ENCODE measurements at places on chromosomes 16 and 17.
A peak's percentile ranks its signal among the peaks of the same experiment; 100 is the strongest.

DNA sequence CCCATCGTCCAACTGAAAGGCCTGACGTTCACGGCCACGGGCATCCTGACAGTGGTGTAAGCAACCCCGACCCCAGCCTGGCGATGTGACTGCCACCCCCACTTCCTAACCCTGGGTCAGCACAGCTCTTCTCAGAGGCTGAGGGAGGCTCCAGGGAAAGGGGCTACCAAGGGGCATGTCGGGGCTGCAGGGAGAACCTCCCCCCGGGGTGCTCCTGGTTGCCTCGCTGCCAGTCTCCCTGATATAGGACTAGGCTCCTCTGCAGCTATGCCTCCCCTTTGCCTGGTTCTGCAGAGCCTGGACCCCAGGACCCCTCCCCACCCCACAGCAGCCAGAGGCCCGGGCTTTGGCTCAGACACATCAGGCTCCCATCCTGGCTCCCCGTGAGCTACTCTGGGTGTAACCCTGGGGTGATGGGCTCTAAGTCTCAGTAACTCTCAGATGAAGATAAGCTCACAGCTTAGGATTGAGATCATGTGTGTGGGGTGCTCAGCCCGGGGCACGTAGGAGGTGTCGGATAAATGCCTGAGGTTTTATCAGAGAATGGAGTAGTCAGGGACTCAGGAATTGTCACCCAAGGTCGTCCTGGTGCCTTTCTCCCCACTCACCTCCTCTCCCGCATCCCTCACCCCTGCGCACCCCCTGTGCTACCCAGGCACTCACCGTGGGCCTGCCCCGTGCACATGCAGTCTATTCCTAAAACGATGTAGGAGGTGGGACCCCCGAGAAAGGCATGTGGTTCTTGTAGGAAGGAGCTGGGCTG lies 10.6 kb downstream of the ITGAD start:
- DNase-seq = no peak

DNA sequence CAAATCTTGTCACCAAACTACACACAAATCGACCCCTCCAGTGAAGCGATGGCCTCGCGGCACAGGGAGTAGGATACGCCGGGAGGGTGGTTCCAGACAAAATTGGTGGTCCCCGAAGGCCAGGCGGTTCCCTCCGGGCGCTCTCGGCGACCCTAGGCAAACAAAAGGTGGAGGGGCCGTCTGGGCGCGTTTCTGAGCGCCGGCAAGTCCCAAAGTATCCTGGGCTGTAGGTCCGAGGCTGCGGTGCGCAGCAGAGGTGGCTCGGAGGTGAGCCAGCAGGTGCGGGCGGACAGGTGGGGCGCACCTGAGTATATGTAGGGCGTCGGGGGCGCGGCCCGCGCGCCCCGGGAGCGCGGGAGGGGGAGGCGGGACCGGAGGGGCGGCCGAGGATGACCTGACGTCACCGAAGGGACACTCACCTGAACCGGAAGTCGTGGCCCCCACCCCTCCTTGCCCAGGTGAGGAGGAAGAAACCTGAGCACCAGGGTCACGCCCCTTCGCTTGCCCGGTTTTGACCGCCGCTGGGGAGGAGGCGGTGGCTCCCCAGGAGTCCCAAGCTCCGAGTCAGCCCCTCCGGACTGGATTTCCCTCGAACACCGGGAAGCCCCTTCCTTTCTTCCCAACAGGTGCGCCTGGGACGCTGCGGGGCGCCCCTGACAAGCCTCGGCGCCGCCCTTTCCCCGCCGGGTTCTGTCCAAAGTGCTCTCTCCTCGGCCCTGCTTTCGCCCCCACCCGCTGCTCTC lies at the start of gene CLDN7:
Gene CLDN7, minus strand, starts transcription at position 287 of the 743 bp plus-strand sequence. CDS start 435 bp downstream, outside the sequence.
- no peak for DNase-seq

- DNase-seq = no peak
Measured at GRCh38 chr16:87150681-87151280, 166.4 kb downstream of the C16orf95 start.

GRCh38 chr17:69523244-69523861 lies 108.9 kb downstream of the MAP2K6 start:
- DNase-seq = peak; percentile 69

DNA sequence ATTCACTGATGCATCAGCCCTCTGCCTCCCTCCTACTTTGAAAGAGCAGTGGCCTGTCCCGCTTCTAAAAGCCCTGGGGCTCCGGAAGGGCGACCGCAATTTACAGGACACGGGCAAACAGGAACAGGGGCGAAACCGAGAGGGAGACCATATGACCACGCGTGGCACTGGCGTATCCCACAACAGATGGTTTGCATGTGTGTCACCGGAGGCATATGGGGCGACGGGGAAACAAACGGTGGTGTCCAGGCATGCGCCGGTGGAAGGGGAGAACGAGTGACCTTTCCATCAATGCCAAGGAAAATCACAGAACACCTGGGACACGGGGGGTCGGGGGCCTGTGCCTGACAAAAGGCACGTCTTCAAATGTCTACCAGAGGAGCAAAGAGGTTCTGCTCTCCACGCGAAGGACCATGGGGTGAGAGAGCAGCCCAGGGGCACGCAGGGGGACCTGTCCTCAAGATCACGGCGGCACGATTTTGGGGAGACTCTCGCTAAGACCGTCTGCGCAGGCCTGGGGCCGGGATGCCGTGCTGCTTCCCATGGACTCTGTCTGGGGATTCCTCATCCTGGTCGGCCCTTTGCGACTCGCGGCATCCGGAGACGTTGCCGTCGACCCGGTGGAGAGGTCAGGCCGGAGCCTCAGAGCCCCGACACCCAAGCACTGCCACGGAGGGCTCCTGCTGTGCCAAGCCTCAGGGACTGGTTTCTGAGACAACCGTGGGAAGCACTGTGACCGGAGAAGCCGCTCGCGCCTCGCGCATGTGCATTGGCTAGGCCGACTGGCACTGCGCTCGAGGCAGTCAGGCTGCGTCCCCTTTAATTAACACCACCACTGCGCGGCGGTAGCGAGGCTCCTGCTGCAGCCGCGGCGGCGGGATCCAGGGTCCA lies 12.8 kb upstream of the KCNJ18 start:
- no peak for DNase-seq

- DNase-seq = no peak
Measured at GRCh38 chr16:23343643-23344612, 41.8 kb downstream of the SCNN1B start.

- peak; percentile 24 for DNase-seq
Measured at GRCh38 chr17:61570118-61570517, 20.9 kb downstream of the NACA2 start.

GRCh38 chr17:73203135-73203787 lies 10.4 kb downstream of the COG1 start:
- DNase-seq = no peak

DNA sequence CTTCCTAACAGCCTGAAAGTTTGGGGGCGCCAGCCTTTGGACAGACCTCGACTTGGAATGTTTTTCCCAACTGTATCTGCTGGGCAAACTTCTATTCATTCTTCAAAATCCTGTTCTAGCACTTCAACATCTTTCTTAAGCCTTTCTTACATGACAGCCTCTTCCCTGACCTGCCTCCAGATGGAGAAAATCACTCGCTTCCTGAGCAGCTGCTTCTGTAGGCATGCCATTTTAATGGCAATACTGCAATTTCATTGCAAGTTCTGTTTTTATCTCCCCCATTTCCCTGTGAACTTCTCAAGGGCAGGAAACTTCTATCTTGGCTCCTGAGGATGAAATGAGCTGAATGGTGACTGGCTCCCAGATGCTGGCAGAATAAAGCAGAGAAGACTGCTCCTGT lies 128.8 kb upstream of the ASIC2 start:
- no peak for DNase-seq

DNA sequence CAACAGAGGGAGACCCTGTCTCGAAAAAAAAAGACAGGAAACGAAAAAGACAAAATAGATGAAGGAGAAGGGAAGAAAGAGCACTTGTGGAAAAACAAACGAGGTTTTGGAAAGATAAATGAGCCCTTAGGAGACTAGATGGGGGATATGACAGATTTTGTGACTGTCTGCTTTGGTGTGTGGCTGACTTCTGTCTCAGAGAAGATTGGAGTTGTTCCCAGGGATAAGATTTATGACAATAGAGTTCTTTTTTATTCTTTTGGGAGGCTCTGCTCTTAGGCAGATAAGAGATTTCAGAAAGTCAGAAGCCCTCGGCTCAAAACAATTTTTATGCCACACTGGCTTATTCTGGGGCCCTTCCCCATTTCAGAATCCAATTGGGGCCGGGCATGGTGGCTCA lies 73.9 kb upstream of the ATF7IP2 start:
- DNase-seq = no peak

DNA sequence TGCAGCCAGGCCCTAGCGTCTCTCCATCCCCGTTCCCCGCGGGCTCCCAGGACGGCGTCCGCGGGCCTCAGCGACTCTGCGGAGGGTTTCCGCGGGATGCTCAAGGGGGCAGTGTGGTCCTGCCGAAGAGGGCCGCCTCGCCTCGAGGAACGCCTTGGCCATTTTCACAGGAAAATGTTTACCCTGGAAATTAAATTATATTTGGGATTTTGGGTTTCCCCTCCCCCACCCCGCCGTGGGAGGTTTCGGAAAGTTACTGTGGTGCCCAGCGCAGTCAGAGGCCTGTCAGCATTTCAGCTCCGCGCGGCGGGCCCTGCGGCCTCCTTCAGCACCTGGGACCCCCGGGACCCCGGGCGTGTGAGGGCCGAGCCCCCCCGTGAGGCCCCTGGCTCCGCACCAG lies 94.5 kb downstream of the PCTP start:
- DNase-seq = peak; percentile 6

DNA sequence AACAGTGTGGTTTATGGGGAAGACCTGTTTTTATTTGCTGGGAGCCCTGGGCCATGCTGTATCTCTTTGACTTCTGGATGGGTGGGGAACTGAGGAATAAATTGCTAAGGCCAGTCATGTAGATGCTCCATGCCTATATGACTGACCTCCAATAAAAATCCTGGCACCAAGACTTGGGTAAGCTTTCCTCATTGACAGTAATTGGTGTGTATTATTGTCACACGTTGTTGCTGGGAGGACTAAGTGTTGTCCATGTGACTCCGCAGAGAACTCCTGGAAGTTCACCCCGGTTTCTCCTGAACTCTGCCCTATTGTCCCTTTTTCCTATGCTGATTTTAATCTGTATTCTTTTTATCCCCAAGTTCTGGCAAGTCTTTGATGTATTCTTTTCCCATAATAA lies 33.4 kb upstream of the USP22 start:
- DNase-seq = no peak

DNA sequence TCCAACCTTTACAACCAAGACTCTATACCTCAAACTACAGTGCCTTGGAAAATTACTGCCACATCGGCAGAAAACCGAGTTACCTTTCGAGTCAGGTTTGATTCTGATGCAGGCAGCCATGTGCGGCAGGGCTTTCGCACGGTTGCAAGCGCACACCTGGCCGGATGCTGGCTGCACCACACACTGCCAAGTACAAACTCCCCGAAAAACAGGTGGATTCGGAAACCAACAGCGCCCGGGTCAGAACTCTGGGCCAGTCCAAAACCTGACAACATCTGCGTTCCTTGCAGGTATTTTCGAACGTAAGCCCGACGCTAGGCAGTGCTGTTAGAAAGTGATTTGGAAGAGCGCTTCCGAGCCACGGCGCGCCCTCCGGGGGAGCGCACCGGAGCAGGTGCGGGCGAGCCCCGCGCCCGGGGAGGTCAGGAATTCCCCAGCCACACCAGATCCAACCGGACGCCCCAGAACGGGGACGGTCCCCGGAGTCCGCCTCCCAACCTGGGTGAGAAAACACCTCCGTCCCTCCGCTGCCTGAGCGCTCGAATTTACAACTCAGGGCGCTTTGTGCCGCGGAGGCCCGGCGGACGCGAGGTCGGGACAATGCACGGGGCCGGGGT lies 1.2 kb downstream of the USP7 start:
- DNase-seq = no peak

DNA sequence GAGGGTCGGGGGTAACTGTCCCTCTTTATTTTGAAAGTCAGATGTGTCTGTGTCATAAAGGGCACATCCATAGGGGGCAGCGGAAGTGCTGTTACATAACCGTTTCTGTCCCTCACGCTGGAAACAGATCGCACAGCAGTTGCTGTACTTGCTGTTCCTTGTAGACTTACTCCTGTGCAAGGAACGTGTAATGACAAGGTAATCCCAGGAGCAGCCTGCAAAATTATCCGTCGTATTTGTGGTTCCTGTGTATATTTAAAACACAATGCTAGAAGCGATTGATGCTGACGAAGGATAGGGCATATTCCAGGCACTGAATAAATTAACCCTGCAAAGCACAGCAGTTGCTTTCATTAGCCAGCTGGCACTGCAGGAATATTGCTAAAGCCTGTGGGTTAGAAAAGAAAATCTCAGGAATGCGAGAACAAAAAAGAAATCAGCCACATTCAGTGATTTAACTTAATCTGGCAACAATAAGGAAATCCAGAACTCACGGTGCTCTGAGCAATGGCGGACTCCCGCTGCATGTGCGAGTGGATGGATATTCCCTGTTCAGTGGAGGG lies 76.2 kb downstream of the SPECC1 start:
- no peak for DNase-seq

GRCh38 chr17:40313668-40314583 lies 4.9 kb downstream of the RARA start:
- DNase-seq = no peak

DNA sequence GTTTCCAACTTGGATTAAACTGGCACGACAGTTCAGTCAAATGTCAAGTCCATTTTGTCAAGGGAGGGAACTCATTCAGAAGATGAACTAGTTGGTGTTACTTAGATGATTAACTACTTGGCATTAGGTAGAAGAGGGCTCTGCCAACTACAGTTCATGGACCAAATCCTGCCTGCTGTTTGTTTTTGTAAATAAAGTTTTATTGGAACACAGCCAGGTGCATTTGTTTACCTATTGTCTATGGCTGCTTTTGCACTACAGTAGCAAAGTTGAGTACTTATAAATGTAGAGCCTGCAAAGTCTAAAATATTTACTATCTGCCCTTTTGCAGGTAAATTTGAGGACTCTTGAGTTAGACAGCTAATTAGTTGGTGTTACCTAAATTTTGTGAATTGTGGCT lies 410.0 kb downstream of the MAF start:
- DNase-seq = no peak

- no peak for DNase-seq
Measured at GRCh38 chr17:42394838-42395237, 6.6 kb upstream of the STAT3 start.

DNA sequence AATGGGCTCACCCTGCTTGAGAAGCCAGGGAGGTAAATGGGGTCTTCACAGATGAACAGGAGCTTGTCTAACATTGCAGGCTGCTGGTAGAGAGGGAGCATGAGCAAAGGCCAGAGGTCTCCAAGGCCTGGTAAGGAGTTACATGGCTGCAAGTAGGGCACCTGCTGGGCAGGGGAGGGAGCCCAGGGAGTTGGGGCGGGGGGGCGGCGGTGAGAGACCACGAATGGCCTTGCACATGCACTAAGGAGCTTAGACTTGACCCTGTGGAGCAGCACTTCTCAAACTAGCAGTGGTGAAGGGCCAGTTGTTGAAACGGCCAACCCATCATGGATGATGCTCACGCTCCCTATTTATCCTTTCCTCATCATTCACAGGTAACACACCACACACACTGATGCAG lies 38.4 kb downstream of the ERN1 start:
- DNase-seq = no peak

DNA sequence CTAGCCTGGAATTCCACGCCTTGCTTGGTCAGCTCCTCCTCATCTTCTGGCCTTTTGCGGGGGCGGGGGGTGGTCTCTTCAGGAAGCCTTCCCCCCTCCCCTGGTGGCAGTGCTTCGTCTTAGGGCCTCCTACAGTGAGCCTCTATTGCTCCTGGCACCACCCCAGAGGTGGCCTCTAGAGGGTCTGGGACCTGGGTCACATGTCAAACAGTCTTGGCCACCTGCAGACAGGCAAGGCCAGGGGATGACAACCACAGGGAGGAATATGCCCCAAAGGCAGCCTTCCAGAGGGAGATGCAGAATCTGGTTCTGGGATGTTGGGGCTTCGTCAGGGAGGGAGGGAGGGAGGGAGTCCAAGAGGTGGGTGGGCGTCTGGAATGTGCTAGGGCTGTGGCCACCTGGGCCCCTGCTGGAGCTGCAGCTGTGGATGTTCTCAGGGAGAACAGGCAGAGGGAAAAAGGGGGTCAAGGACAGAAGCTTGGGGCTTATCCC lies 50.6 kb downstream of the SMPD3 start:
- no peak for DNase-seq
